ENCODE measurements at places on chromosomes 5 and 9.

GRCh38 chr5:134840811-134841210 lies 5.0 kb upstream of the C5orf24 start:
- DNase-seq, result no peak

- DNase-seq, result no peak
These were observed 674 bp downstream of the C5orf15 start for GRCh38 chr5:133967698-133968203.

- DNase-seq, result no peak
These were observed 56.1 kb upstream of the TBCA start for GRCh38 chr5:77832166-77832770.

DNA sequence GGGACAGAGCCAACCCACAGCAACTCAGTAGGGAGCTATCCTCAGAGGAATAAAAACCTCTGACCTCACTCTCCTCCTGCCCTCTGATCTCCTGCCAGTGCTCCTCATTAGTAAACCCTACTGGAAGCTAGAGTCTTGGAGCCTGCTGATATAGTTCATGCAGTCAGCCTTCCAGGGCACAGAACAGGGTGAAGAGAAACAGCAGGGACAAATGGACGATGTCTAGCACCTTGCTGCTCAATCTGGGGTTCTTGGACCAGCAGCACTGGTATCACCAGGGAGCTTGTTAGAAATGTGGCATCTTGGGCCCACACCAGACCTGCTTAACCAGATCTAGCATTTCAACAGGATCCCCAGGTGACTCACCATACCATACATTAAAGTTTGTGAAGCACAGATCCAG lies 5.5 kb upstream of the GALNT12 start:
- DNase-seq, result no peak

DNA sequence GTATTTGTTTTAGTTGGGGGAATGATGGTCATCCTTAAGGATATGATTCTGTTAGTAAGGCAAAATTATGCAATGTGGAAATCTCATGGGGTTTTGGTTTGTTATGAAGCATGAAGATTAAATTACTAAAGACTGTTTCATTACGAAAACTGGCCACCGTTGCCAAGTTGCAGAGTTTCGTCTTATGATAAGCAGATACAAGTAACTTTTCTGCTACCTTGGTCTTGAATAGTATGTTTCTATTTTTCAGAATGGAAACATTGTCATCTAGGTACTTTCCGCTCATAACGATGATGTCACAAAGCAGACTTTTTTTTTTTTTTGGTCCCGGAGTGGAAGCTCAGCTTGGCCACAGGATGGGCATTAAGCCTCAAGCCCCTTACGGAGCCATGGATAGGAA lies 4.2 kb downstream of the CCNI2 start:
- no peak for DNase-seq

DNA sequence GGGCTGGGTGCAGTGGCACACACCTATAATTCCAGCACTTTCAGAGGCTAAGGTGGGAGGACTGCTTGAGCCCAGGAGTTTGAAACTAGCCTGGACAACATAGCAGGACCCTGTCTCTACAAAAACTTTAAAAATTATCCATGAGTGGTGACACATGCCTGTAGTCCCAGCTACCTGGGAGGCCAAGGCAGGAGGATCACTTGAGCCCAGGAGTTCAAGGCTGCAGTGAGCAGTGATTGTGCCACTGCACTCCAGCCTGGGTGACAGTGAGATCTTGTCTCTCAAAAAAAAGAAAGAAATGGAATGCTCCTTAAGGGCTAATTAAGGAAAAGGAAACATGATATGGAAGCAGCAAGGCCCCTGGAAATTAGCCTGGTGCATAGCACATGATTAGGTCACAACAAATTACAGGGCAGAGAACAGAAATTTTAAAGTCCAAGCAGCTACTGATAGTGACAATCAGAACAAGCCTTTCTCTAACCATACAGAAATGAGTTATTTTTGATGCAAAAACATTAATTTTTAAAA lies 19.5 kb downstream of the ANKH start:
- no peak for DNase-seq

GRCh38 chr9:126222363-126222834 lies 104.2 kb upstream of the MVB12B start:
- no peak for DNase-seq

GRCh38 chr9:110753731-110754231 lies 85.2 kb downstream of the MUSK start:
- no peak for DNase-seq

DNA sequence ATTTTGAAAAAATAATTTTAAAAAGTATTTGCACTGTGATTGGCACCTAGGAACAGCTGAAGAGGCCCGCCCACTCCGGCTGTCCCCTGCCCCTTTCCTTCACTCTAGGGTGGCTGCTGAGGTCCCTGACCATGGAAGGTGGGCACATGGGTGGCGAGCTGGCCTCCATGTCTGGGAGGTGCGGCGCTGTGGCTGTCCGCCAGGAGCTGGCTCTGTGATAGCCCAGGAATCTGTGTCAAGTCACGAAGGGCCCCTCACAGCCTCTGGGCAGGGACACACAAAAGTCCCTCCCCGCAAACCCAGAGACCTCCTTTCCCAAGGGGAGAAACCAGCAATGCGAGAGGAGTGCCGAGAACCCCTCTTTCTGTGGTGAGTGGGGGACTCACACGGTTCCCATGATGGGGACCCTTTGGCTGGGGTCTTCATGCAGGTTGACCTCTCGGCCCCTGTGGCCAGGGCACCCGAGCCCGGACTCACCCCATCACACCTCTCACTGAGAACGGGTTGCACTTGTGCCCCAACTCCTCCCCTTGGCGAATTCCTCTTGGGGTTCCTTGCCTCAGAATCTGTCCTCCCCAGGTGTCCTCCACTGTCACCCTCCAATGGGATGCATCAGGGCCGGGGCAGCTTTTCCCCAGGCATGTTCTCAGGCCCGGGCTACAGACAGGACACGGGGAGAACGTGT lies 168.0 kb downstream of the GAPVD1 start:
- DNase-seq, result no peak

Measured in T-helper 17 cell (primary cell).